Midbrain (tissue), 1 donor: ENCODE measurements at places on chromosomes 4 and X.

DNA sequence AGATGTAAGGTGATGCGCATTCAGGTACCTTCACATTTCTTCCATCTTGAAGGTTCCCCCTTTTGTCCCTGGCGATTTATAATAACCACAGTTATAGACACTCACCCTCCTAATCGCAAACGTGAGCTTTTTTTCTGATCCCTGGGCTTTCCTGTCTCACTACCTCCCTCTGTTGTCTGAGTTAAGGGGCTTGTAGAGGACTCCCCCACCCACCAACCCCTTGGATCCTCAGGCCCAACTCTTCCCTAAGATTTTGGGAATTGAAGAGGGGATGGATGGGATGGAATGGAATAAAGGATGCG, 1.4 kb downstream of the CNKSR2 start:
- no peak for DNase-seq

DNA sequence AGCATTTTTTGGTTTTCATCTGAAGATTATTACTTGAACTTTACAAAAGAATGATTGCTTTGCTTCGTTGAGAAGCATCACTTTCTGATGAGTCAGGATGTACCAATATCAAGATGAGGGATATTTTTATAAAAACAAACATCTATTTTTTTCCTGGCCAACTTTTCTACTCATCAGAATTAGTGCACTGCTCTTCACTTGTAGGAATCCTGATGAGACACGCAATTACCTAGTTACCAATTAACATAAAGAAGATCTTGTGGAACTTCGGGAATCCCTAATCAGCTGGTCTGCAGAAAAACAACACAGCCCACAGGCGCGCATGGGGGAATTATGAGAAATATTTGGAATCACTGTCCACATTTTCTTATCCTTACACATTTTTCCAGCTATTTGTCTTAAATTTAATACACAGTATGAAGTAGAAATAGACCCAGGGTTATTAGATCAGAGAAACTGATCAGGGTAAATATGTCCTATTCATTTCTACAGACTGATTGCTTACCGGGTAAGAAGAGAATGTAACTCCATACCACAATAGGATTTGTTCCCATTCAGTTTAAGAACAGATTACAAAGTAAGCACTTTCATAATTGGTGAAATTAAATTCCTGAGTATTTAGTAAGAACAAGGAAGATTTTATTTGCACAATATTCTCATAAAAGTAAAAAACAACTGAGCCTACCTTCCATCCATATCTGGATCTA, 50.9 kb downstream of the MFAP3L start:
- no peak for DNase-seq

DNA sequence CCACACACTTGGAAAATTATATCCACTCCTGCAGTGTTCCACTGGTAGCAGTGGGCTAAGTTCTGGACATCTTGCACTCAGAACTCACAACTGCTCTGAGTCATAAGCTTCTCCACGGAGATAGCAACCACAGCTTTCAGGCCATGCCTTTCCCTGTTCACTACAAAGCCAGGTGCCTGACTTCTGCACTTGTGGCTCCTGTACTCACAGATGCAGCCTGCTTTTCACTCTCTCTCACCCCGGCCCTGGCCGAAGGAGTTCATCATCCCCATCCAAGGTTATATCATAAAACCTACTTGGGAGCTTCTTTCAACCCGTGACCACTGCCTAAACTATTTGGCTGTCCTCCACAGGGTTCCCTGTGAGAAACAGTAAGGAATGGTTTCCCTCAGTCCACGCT, 999.4 kb downstream of the GLUD2 start:
- no peak for DNase-seq

- DNase-seq, result no peak
Observed at GRCh38 chrX:1111601-1112300, 100.7 kb downstream of the CRLF2 start.

DNA sequence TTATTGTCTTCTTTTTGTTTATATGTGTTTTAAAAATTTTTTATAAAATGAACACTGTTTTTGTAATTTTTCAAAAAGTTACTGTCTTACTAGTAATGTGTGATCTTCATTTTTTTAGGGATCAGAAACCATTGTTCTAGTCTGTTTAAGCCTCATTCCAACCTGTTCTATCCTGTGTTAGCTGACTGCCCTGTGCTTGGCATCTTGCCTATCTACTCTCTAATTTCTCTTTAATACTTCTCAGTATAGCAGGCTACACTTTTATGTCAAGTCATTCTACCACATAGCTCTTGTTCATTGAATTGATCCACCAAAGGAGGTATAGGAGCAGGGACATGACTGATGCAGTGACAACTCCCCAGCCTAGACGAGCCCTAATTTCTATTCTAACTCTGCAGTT, 70.2 kb upstream of the PLS3 start:
- no peak for DNase-seq

GRCh38 chrX:47539860-47540259, 21.1 kb upstream of the ARAF start:
- no peak for DNase-seq

GRCh38 chr4:24856586-24856985, 56.3 kb downstream of the CCDC149 start:
- DNase-seq, result no peak

GRCh38 chrX:73817393-73818199, 254.6 kb downstream of the CHIC1 start:
- no peak for DNase-seq

DNA sequence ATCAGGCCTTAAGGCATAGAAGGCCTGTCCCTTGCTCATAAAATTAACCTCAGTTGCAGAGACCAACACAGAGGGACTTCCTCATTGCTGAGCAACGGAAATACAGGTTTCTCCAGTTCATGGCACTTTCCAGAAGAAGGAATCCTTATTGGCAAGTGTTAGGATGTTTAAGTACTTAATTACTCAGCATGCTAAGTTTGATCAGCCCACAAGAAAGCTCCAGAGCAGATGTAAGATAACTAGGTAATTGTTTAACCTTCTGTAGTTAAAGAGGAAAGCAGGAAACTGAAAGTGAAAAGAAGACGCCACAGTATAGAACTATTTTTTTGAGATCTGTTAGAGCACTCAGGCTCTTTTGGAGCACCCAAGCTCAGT, 33.5 kb downstream of the SMS start:
- DNase-seq, result no peak

DNA sequence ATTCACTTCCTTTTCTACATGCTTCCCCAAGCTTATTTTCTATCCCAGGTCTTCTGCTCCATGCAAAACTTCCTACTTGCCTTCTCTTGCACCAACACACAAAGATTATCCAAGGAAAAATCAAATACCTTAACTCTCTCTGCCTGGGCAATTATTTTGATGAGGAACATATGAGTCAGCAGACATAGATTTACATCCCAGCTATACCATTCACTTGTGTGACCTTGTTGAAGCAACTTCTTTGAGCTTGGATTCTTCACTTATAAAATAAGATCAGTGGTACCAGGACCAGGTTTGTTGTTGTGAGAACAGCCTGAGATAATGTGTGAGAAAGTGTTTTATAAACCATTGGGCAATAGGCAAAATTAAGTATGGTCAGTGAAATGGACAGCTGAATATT, 39.1 kb upstream of the TMEM192 start:
- DNase-seq, result no peak

DNA sequence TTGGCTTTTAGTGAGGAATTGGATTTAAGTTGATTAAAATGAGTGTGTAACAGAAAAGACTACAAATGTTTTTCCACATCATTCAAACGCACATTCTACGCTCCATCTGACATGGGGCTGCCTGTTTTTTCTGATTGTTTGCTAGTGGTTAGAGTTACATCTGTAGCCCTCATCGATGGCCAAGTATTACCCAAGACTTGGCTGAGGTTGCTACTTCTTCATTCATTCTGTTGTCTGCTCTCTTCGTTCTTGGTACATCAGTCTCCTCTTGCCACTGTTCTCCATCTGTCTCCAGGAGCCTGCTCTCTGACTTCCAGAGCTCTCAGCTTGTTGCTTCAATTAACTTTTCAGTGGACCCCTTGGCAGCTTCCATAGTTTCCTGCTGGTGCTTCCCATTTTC, 1844.6 kb upstream of the TENM3 start:
- no peak for DNase-seq

DNA sequence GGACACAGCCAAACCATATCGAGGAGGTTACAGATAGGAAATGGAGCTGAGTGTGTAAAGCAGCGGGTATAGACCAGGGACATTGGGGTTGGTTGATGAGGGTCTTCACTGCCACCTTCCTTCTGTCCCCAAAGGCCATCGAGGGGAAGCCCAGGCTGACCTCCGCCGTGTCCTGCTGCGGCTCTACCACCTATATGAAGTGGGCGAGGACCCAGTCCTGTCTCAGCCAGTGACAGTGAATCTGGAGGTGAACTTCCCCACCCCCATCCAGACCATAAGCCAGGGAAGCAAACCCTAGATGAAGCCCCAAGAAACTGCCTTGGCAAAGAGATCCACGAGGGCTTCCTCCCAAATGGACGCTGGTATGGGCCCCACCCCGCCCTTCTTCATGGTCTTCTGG, 23.2 kb upstream of the MRFAP1 start:
- DNase-seq, result no peak

DNA sequence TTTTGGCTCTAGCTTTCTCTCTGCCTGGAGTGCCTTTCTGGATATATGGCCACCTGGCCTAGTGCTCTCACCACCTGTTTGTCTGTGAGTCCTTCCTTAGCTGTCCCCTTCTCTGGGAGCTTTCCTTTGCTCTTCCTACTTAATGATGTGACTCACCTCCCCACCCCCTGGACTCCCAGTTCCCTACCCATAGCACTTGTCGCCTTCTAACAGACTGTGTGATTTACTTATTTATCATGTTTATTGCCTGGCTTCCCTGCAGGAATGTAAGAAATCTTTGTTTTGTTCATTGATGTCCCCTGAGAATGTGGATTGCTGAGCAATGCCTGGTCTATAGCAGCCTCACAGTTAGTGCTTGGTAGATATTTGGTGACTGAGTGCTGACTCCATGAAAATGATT, 18.9 kb downstream of the ADD1 start:
- DNase-seq, result no peak

DNA sequence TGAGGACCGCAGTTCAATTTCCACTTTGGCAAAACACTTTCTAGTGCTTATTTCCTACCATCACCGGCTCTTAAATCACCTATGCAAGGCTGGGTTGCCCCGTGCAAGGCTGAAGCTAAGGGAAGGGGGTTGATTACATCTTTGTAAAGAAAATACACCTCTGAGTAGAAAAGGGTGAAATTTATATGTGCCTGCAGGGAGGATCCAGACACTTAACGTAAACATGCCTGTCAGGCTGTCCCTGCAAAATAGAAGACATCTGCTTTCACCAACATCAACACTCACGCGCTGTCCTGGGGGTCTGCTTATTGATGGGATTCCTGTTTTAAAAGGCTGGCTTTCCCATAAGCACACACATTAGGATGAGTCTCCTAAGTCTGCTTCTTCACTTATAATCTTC, 92.0 kb downstream of the PRKX start:
- no peak for DNase-seq

- no peak for DNase-seq
Observed at GRCh38 chr4:73707269-73707875, 33.0 kb upstream of the CXCL8 start.

GRCh38 chr4:24279911-24280375, 304.4 kb downstream of the DHX15 start:
- no peak for DNase-seq

DNA sequence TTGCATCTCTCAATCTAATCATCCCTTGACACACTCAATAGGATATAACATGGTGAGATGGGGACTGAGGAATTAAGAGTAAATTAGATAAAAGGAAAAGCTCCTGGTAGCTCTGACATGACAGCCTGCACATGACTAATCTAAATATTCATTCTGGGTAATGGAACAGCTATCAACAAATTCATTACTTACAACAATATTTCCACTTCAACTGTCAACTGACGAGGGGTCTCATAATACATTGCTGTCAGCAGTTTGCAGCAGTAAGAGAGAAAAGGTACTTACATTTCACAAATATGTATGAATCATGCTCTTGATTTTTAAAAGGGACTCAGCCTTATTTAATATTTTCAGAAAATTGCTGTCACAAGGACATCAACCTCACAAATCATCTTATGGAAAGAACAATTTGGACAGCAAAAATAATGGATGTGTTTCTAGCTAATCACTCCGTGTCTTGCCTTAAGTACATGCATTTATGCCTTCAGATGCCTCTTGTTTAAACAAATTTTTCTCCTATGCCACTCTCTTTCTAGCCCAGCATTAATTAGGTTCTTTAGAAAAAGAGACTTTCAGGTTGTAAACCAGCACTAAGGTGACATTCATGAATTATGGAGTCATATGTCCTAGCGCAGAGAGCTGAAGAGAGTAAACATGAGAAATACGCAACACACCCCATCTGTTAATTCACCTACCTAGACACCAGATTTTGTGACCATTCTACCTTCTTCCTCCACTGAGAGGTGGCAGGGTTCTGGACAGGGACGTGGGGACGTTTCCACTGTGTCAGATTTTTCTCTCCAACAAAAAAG, 99.6 kb upstream of the TMEM150C start:
- no peak for DNase-seq

DNA sequence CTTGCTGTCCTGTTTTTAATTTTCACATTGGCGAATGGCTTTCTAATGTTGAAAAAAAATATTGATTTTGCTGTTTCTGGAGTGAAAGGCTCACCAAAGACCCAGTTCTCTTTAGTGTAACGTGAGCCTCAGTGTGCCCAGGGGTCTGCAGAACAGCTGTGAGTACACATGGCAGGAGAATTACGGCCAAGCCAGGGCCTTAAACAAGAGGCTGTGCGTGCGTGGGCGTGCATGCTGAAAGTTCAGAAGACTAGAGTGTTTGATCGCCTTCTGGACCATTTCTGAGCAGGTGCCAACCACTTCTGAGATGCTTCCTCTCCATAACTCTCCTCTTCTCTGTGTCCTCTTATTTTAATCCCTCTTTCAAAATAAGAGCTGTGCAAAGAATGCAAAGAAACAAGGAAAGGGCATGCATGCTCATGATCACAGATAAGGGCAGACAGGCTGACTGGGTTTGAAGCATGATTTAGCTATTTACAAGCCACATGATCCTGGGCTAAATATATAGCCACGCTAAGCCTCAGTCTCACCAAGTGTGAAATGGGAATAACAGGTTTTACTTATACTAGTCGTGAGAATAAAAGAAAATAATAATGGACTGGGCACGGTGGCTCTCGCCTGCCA, 9.9 kb downstream of the PHEX start:
- no peak for DNase-seq

GRCh38 chr4:108078024-108078733, 88.5 kb downstream of the HADH start:
- DNase-seq, result no peak

DNA sequence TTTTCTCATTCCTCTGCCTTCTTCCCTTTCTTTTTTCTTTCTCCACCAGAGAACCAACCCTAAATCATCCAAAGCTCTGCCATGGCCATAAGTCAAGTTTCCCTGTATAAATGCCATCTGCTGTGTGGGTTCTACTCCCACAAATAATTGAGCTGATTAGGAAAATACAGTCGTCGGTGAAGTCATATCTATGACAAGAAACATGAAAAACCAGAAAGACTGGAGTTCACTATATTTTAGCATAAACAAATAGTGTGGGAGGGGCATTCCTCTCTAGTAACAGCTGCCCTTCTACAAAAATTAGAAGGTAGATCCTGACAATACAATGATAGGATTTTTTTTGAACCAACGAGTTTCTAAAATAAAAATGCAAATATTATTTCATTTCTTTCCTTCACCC, 48.8 kb downstream of the SPOCK3 start:
- DNase-seq, result no peak
